ENCODE measurements at places on chromosomes 16 and 17. TPM values are rescaled to one million over a fixed set of nuclear protein-coding genes. Genes with fewer than 3 reads are reported as not detected.

The TTLL6 gene
- 0.41 TPM for total RNA-seq

The KRTAP9-4 gene
- not detected for total RNA-seq

The ANKFN1 gene
- total RNA-seq: 1.5 TPM

The MIEN1 gene
- total RNA-seq: 12.8 TPM

The CARD14 gene
- 0.82 TPM for total RNA-seq

The DNASE1L2 gene
- total RNA-seq: 1.3 TPM

The KRT31 gene
- 0.47 TPM for total RNA-seq

The ABCA9 gene
- total RNA-seq: 12.1 TPM

The FBXO39 gene
- not detected for total RNA-seq

The ICAM2 gene
- 49.9 TPM for total RNA-seq

The P2RX5 gene
- total RNA-seq: 5.4 TPM

The SLC52A1 gene
- 0.58 TPM for total RNA-seq
